Stimulated activated CD8-positive, alpha-beta memory T cell treated with anti-CD3 and anti-CD28 coated beads, Interleukin-7, amount 100 ng/mL, for 4 hours (primary cell): ENCODE measurements at places on chromosomes 5 and 9.

DNA sequence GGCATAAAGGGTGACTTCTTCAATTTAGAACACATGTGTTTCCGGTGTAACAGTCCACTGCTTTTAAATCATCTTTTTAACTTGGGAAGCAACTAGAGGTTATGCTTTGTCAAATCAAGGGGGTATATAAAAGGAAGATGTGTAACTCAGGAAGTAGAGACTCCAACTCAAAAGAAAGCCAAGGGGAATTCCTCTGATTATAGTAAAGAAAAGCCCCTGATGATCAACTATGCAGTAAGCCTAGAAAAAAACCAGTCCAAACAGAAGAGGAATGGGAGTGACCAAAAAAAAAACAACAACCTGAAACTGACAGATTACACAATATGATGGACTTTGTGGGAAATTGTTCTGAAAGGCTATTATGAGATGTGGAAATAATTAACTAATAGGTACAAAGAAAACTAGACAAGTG is 90.3 kb downstream of the AK8 start:
- DNase-seq, result no peak

GRCh38 chr9:21443849-21444625 is 3.8 kb downstream of the IFNA1 start:
- no peak for DNase-seq

DNA sequence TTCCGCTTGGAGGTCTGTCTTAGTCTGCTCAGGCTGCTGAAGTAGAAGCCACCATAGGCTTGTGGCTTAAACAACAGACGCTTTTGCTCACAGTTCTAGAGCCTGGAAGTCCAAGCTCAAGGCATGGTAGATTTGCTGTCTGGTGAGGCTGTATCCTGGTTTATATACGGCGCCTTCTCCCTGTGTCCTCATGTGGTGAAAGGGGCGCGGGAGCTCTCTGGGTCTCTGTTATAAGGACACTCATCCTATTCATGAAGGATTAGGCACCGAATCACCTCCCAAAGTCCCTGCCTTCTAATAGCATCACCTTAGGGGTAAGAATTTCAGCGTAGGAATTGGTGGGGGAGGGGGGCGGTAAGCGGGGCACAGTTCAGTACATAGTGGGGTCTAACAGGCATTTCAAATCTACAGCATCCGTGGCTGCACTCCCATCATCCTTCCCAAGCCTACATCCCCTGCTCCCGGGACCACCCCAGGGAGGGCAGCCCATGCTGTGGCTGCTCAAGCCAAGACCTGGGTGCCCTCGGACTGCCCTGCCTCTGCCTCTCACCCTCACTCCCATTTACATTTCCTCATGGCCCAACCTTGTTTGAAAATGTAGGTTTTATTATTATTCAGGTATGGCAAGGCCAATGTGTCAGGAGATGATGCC is 15.1 kb upstream of the LPCAT1 start:
- DNase-seq, result no peak

GRCh38 chr5:72410688-72411295 is 90.6 kb downstream of the PTCD2 start:
- no peak for DNase-seq

- no peak for DNase-seq
Observed at GRCh38 chr5:122404018-122404417, 92.0 kb downstream of the SNCAIP start.

DNA sequence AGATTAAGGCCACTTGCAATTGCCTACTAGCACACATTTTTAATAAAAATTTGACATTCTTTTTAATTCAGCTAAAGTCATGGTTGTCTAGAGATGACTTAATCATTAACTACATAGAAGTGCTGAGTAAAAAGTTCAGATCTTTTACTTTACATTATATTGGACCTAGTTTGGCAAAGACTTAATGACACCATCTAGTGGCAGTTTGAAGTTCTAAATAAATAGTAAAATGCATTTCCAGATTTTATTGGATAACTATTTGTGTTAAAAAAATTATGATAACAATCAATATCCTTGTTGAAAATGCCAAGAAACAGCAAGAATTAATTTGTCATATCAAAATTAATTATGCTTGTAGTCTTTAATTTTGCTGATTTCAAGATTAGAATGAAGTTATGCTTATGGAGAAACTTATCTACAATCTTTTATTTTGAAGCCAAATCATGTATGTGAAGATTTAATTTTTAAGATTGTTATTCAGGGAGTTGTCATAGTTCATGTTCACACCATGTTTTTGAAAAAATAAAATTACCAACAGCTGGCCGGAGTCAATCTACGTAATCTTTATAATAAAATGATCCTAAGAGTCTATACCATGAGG is 69.6 kb upstream of the PJA2 start:
- no peak for DNase-seq

GRCh38 chr9:71690063-71690688 is 78.1 kb downstream of the CEMIP2 start:
- DNase-seq, result no peak

GRCh38 chr5:135891268-135891667 is 4.4 kb downstream of the IL9 start:
- DNase-seq, result no peak

- DNase-seq, result no peak
Observed at GRCh38 chr9:137689745-137690529, 71.1 kb downstream of the EHMT1 start.

GRCh38 chr5:172569861-172570558 is 71.1 kb upstream of the NEURL1B start:
- DNase-seq, result no peak

- DNase-seq, result peak; percentile 22
Observed at GRCh38 chr9:122562134-122562760, 9.3 kb downstream of the OR1N2 start.

DNA sequence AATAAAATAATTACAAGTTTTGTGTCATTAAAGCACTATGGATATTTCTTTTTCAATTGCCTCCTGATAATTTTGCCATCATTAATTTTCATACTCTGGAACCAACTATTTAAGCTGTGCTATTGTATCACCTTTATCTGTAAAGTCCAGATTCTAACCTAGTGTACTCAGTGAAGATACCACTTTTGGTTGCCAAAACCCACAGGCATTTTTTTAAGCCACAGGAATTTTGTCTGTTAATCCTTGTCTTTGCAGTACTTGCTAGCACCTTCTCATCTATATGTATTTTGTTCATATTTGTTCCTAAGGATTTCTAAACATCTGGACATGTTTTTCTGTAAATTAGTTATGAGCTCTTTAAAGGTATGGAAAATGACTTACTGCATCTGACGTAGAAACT is 481.4 kb upstream of the DAB2 start:
- no peak for DNase-seq

GRCh38 chr9:136201609-136202453 is 3.1 kb downstream of the LHX3 start:
- DNase-seq, result no peak

DNA sequence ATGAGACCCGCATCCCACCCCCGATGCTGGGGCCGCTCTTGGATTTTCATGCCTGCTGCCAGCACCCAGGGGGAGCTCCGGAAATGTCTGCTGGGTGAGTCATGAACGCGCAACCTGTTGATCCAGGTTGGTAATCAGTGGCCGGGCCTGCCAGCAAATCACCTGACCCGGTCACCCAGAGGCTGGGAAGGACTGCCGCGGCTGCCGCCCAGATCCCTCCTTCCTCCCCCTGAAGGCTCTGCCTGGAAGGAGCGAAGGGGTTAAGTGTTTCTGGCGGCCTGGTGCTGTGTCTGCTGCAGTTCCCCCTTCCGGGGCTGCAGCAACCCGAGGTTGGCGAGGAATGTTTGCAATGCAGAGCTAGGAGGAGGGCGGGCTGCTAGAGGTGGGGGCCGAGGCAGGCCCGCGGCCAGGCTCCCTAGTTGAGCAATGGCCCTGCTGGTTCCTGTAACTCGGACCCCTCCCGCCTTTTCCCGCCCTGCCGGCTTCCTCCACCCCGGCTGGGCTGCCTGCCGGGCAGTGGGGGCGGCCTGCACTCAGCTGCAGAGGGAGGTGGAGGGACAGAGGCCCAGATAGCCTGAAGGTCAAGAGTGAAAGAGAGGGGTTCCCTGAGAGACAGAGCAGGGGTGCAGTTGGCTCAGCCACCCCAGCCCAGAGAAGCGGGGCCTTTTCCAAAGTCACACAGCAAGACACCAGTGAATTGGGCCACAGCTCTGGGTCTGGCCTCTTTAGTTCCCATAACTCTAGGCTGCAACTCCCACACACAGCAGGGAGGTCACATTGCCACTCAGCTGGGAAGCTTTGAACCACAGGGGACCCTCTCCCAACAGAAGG is 156.3 kb upstream of the IER5L start:
- no peak for DNase-seq

DNA sequence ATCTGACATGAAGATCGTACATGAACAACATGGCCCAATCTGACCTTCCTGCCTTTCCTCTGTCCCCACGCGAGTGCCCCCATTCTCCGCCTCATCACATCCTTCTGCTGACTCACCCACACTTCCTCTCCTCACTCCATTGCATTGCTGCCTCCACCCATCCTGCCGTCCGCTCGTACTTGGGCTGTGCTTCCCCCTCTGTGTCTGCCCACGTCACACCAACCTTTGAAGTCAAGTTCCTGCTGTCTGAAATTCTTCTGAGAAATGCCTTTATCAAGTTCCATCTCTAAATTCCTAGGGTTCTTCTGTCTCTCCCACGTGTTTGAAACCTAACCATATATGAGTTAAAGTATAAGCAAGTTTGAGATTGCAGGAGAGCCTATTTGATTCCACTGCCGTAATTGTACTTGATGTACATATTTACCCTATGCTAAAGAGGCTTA is 18.0 kb upstream of the STARD4 start:
- peak; percentile 88 for DNase-seq

DNA sequence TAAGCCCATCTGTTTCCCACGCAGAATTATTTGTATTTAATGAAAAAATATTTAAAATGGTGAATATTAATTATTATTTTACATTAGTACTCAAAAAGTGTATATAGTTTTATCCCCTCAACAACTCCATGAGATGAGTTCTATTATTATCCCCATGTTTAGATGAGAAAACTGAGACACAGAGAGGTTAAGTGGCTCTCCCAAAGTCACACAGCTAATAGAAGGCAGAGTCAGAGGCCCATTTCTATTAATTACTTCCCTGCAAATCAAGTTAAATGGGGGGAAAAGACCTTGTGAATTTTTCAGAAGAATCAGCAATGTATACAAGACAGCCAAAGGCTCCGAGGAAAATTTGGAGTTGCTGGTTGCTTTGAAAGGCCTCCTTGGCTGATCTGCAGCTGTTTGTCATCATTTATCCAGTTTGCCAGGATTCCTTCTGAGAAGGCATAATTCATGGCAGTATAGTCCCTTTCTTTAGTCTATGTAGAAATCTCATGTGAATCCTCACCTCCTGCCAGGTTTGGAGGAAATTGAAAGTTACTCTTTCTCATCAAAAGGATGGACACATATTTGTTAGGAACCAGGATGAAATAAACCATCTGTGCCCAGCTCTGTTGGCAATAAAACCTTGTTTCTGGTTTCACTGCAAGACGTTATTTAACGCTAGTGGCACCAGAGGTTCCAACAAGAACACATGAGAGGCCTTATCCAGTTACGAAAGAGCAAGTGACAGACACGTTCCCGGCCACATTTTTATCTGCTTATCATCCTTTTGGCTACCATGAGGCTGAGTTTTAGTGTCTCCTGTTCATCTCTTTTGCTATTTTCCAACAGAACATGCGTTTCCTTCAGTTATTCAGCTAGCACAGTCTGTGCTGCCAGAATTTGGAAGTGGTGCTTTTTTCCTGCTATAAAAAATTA is 621 bp downstream of the FYB1 start:
- DNase-seq, result no peak

- no peak for DNase-seq
Observed at GRCh38 chr5:26757941-26758340, 280.4 kb downstream of the CDH9 start.

DNA sequence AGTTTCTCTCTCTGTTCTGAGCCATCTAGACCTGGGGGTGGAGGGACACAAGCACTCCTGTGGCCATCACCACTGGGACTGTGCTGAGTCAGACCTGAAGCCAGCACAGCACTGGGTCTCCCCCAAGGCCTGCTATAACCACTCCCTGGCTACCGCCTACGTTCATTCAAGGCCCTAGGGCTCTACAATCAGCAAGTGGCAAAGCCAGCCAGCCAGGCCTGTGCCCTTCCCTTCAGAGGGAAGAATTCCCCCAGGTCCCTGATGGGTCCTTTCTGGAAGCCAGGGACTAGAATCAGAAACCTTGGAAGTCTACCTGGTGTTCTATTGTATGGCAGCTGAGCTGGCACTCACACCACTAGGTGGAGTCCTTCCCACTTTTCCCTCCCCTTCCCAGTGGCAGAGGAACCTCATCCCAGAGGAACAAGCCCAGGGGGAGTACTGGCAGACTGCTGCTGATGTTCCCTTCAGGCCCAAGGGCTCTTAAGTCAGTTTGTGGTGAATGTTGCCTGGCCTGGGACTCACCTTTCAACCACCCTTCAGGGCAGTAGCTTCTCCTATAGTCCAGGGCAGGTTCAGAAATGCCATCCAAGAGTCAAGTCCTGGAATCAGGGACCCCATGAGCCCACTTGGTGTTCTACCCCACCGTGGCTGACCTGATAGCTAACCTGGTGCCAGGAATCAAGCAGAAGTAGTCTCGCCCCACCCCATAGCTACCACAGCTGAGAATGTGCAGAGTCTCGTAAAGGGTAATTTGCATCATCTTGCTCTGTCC is 20.0 kb downstream of the JMY start:
- no peak for DNase-seq

- peak; percentile 41 for DNase-seq
Observed at GRCh38 chr9:89000973-89001916, 10.0 kb downstream of the S1PR3 start.

DNA sequence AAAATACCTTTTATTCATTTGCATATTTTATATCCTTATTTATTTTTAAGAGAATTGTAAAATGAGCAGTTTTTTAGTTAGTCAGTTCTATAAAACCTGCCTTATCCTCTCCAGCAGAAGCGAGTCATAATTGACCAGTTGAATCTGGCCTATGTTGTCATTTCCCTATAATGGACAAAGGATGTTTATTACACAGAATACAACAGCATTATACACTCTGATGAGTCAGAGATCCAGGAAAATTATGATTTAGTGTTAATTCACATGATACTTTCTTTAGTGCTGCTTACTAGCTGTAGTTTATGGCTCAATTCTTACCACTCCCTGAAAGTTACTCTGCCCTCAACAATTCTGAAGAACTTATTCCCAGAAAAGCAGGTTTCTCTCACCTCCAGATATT is 26.8 kb upstream of the LURAP1L start:
- no peak for DNase-seq

DNA sequence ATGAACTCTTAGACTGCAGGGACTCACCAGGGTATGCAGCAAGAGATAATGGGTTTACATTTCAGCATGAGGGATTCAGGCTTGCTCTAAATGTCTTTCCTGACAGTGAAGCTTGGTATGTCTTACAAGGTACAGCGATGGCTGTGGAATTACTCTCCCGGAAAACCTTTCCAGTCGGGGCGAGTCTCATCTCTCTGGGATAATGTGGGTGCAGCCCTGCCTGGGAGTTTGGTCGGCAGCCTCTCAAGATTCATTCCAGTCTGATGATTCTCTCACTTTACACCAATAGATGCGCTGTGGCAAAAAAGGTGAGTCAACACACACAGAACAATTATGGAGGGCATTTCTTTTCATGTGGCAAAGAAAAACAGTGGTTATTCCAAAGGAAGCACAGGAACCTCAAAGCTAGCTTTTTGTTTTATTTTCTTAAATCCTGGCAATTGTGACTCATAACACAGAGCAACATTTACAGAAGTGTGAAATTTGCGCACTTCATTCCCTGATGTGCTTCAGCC is 190.3 kb downstream of the DCP2 start:
- DNase-seq, result no peak
